Activated naive CD4-positive, alpha-beta T cell treated with anti-CD3 and anti-CD28 coated beads for 36 hours (primary cell): ENCODE measurements at places on chromosomes 5 and 9. TPM values are rescaled to one million over a fixed set of nuclear protein-coding genes. Genes with fewer than 3 reads are reported as not detected.

DNA sequence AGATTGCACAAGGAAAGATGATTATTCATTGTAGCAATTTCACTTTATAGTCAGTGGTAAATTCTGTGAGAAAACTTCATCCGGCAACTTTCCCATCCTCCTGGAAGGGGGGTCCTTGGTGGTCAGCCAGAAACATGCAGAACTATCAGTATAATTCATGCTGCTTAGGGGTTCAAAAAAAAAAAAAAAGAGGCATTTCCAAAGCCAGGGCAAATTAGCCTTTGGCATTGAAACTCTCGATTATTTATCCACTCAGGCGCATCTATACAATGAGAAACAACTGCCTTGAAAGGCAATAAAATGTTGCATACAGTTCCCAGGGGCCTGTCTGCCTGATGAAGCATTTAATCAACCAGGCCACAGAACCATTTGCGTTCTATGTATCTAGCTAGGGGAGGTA lies 263.3 kb downstream of the TMEM167A start:
- no peak overlapping the region for H3K4me3 ChIP-seq
- no peak overlapping the region for H3K27ac ChIP-seq
- no peaks in the 10 kb centered on the region for H3K4me1 ChIP-seq
- no peak for DNase-seq

GRCh38 chr5:170161069-170161468 lies 55.4 kb downstream of the FOXI1 start:
- no peak for DNase-seq
- H3K4me3 ChIP-seq: no peak overlapping the region
- H3K36me3 ChIP-seq: no peaks in the 10 kb centered on the region
- no peaks in the 10 kb centered on the region for H3K27me3 ChIP-seq
- H3K4me1 ChIP-seq: no peaks in the 10 kb centered on the region
- H3K27ac ChIP-seq: no peak overlapping the region

Gene GCNT4
- total RNA-seq: 2.1 TPM

Gene HSPA5
- total RNA-seq: 136 TPM

- H3K4me3 ChIP-seq: no peak overlapping the region
- H3K36me3 ChIP-seq: no peaks in the 10 kb centered on the region
- no peak overlapping the region for H3K27ac ChIP-seq
- peaks cover 16% of the 10 kb centered on the region for H3K27me3 ChIP-seq
- no peak for DNase-seq
These were observed 45.3 kb downstream of the MAP1B start for GRCh38 chr5:72152545-72152944.

Gene SPATA31C1
- not detected for total RNA-seq

DNA sequence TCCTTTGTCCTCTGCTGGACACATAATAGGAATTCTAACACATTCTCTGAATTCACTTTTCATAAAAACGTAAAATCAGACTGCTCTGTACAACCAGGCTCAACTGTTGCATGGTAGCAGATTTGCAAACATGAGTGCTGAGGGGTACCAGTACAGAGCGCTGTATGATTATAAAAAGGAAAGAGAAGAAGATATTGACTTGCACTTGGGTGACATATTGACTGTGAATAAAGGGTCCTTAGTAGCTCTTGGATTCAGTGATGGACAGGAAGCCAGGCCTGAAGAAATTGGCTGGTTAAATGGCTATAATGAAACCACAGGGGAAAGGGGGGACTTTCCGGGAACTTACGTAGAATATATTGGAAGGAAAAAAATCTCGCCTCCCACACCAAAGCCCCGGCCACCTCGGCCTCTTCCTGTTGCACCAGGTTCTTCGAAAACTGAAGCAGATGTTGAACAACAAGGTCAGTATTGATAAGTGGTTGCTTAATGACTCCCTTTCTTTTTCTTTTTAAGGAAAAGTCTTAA lies 11.1 kb downstream of the PIK3R1 start:
- no peak overlapping the region for H3K27ac ChIP-seq
- no peak overlapping the region for H3K4me3 ChIP-seq
- peaks cover 19% of the 10 kb centered on the region for H3K36me3 ChIP-seq
- DNase-seq: no peak
- no peaks in the 10 kb centered on the region for H3K27me3 ChIP-seq

GRCh38 chr5:90483206-90483605 lies 8.5 kb downstream of the POLR3G start:
- H3K27ac ChIP-seq: no peak overlapping the region
- no peak overlapping the region for H3K4me3 ChIP-seq
- no peaks in the 10 kb centered on the region for H3K4me1 ChIP-seq
- no peak for DNase-seq

- H3K27me3 ChIP-seq: peaks cover 6% of the 10 kb centered on the region
- no peak overlapping the region for H3K4me3 ChIP-seq
- H3K36me3 ChIP-seq: no peaks in the 10 kb centered on the region
- H3K27ac ChIP-seq: no peak overlapping the region
These were observed 218.4 kb upstream of the MVB12B start for GRCh38 chr9:126108240-126108639.

DNA sequence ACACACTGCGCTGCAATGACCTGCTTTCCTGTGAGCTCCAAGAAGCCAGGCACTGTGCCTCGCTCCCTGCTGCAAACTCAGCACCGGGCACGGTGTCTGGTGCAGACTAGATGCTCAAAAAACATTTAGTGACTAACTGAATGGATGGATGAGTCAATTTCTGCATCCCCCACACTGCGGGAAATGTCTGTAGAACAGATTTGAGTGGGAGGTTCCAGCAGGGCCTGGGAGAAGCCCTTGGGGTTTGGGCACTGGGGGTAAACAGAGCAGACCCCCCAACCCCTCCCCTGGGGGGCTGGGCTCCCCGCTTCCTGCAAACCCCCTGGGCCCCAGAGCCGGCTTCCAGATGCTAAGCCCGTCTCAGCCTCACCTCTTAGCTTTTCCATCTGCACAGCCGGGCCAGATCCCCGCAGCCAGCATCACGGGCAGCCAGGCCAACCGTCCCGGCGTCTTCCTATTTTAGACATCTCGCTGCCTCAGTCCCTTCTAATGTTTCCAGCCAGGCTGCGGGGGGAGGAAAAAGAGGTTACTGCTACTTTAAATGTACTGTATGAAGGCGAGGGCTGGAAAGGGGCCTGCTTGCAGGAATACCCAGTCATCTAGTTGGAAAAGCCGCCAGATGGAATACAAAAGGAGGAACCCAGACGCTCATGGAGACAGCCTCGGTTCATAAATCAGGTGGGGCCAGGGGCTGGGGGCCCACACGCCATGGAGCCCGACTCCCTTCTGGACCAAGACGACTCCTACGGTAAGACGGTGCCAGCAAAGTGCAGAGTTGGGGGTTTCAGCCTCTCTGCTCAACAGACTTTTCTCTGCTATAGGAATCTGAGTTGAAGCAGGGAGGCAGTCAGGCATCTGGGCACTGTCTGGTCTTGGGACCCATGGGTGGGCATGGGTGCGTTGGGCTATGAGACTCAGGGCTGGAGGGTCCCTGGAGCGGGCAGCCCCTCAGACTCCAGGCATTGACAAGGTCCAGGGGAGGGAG lies 67.1 kb upstream of the GGTA1 start:
- H3K27ac ChIP-seq: no peak overlapping the region
- no peaks in the 10 kb centered on the region for H3K4me1 ChIP-seq
- H3K4me3 ChIP-seq: no peak overlapping the region
- no peak for DNase-seq
- no peaks in the 10 kb centered on the region for H3K36me3 ChIP-seq
- no peaks in the 10 kb centered on the region for H3K27me3 ChIP-seq
